ENCODE measurements at places on chromosomes 2 and 18. TPM values are rescaled to one million over a fixed set of nuclear protein-coding genes. Genes with fewer than 3 reads are reported as not detected.

GRCh38 chr2:8346706-8347430 lies 335.0 kb upstream of the ID2 start:
- H3K4me1 ChIP-seq = no peaks in the 10 kb centered on the region
- no peak overlapping the region for H3K4me3 ChIP-seq
- no peak overlapping the region for H3K27ac ChIP-seq
- no peak for DNase-seq
- H3K27me3 ChIP-seq = no peaks in the 10 kb centered on the region

MALL gene
- 203 TPM for total RNA-seq

GRCh38 chr2:21039979-21040467 lies 3.9 kb downstream of the APOB start:
- H3K27ac ChIP-seq = no peak overlapping the region
- H3K36me3 ChIP-seq = no peaks in the 10 kb centered on the region
- H3K27me3 ChIP-seq = no peaks in the 10 kb centered on the region
- H3K4me1 ChIP-seq = peaks cover 30% of the 10 kb centered on the region
- no peak for DNase-seq
- no peak overlapping the region for H3K4me3 ChIP-seq

- H3K4me3 ChIP-seq = no peak overlapping the region
- H3K27ac ChIP-seq = no peak overlapping the region
- no peaks in the 10 kb centered on the region for H3K27me3 ChIP-seq
- H3K36me3 ChIP-seq = no peaks in the 10 kb centered on the region
Observed at GRCh38 chr2:223122781-223123180, 70.8 kb downstream of the KCNE4 start.

- no peak overlapping the region for H3K4me3 ChIP-seq
- H3K4me1 ChIP-seq = peaks cover 51% of the 10 kb centered on the region
- H3K36me3 ChIP-seq = no peaks in the 10 kb centered on the region
Observed at GRCh38 chr2:96502891-96503636, 2.1 kb downstream of the NEURL3 start.

DNA sequence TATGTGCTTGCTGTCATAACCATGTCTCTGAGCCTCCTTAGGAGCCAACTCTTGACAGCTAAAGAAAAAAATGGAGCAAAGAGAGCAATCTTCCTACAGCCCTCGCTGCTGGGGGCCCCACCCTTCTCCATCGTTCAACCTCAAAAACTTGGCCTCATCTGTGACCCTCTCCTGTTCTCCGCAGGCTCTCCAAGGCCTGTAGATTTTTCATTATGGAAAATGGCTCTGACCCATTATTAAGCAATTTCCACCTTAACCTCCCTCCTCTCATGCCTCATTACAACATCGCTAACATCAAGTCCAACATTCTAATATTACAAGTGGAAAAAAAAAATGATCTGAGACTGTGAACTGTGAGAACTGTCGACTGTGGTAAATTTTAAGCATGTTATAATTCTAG lies 98.7 kb downstream of the SLC8A1 start:
- no peaks in the 10 kb centered on the region for H3K36me3 ChIP-seq
- H3K27ac ChIP-seq = peak overlapping the region; percentile 49

HOXD4 gene
- total RNA-seq = not detected

GRP gene
- total RNA-seq = not detected

SLC1A4 gene
- total RNA-seq = 10.3 TPM

GRCh38 chr2:73851274-73851673 lies 22.5 kb downstream of the STAMBP start:
- H3K4me1 ChIP-seq = no peaks in the 10 kb centered on the region
- no peaks in the 10 kb centered on the region for H3K27me3 ChIP-seq
- peaks cover 81% of the 10 kb centered on the region for H3K36me3 ChIP-seq
- no peak overlapping the region for H3K27ac ChIP-seq
- no peak overlapping the region for H3K4me3 ChIP-seq

DNA sequence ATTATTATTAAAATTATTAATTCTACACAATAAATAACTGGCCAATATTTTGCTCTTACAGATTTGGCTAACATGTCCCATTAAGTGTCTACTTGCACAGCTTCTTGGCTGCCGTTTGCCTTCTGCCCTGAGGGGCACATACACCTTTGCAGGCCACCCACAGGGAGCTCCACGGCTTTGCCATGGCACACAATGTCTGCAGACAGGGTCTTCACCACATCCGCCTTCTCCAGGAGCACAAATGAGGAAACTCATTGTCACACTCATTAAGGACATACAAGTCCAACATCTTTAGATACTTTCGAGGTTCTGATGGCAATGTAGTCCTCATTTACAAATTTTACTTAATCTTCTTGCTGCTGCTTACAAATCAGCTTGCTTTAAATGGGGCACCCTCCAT lies 45.6 kb downstream of the LONRF2 start:
- no peaks in the 10 kb centered on the region for H3K27me3 ChIP-seq
- no peak overlapping the region for H3K4me3 ChIP-seq
- no peaks in the 10 kb centered on the region for H3K36me3 ChIP-seq
- H3K27ac ChIP-seq = no peak overlapping the region
- no peak for DNase-seq

DNA sequence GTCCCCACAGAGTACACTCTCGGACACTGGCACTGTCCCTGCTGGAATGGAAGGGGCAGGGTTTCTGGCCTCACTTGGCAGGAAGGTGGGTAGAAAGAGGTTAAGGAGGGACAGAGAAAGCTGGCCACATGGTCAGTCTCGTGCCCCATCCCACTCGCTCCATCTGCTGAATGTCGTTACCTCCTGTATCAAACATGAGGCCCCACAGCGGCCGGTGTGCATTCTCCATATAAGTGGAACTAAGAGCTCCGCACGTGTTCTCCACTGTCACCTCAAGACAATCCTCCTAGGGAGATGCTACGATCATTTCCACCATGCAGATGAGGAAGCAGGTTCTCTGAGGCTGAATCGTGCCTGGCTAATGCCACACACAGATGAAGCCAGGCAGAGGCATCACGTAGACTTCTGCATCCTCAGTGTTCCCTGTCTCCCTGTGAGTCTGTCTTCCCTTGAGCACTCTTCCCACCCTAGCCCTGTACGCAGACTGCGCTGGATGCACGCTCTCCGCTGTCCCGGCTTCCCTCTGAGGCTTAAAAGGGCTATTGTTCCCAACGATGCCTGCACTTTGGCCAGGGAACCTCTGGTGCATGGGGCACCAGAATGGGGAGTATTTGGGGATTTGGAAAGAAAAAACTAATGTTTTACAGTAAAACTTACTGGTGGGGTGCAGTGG lies 35.1 kb downstream of the MAL start:
- no peaks in the 10 kb centered on the region for H3K4me1 ChIP-seq
- H3K36me3 ChIP-seq = no peaks in the 10 kb centered on the region
- no peak overlapping the region for H3K4me3 ChIP-seq
- no peak for DNase-seq
- no peak overlapping the region for H3K27ac ChIP-seq
- no peaks in the 10 kb centered on the region for H3K27me3 ChIP-seq

DNA sequence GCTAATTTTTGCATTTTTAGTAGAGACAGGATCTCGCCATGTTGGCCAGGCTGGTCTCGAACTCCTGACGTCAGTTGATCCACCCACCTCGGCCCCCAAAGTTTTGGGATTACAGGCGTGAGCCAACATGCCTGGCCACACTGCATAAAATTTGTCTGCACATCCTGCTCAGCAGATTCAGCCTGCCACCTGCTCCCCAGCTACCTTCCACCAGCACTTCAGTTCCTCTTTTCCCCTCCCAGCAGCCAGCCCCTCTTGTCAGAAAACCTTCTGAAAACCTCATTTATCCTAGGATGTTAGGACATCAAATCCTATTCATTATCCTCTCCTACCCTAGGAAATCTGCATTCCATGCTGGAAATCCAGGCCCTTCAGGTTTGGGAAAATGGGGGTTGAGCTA lies 99.4 kb upstream of the STPG4 start:
- no peak overlapping the region for H3K27ac ChIP-seq
- DNase-seq = no peak
- H3K4me3 ChIP-seq = no peak overlapping the region
- H3K4me1 ChIP-seq = no peaks in the 10 kb centered on the region
- no peaks in the 10 kb centered on the region for H3K36me3 ChIP-seq

SLC9A4 gene
- total RNA-seq = not detected

GRCh38 chr2:23449831-23450331 lies 64.9 kb downstream of the KLHL29 start:
- no peaks in the 10 kb centered on the region for H3K4me1 ChIP-seq
- H3K27ac ChIP-seq = no peak overlapping the region
- H3K4me3 ChIP-seq = no peak overlapping the region
- H3K27me3 ChIP-seq = no peaks in the 10 kb centered on the region

GRCh38 chr2:168992026-168992425 lies 39.1 kb downstream of the ABCB11 start:
- no peaks in the 10 kb centered on the region for H3K4me1 ChIP-seq
- no peak overlapping the region for H3K27ac ChIP-seq
- no peaks in the 10 kb centered on the region for H3K27me3 ChIP-seq
- no peak overlapping the region for H3K4me3 ChIP-seq
- H3K36me3 ChIP-seq = no peaks in the 10 kb centered on the region

BOLL gene
- total RNA-seq = not detected

DNA sequence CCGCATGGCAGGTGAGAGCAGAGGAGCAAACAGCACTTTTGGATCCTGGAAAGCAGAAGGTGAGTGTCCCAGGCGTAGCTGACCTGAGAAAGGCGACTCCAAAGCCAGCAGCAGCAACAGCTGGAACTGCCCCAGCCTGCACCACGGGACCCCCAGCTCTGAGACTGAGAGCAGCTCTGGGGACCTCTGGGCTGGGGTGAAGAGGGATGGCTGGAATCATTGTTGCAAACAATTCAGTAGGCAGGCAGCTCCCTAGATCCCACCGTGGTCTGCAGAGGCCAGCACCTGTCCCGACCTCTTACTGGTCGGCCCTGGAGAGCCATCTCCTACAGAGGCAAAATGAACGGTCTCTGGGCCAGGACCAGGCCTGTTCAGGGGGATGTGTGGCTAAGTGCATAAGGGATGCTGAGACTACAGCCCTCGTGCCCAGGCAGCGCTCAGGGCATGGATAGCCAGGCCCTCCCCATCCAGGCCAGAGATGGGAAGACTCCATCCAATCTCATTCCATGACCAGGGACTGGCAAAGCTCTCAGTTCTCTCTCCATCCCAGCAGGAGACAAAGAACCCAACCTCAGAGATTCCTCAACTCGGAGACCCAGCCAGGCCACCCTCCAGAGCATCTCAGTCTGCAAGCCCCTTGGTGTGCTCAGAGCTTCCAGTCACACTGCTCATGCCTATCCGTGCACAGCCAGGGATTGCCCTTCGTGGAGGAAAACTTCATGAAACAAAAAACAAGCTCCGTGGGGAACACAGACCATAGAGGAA lies 38.2 kb upstream of the ALPP start:
- no peaks in the 10 kb centered on the region for H3K27me3 ChIP-seq
- H3K4me1 ChIP-seq = no peaks in the 10 kb centered on the region
- DNase-seq = peak; percentile 14
- H3K36me3 ChIP-seq = peaks cover 19% of the 10 kb centered on the region
- H3K27ac ChIP-seq = no peak overlapping the region

DBI gene
- total RNA-seq = 60.8 TPM

- H3K27ac ChIP-seq = no peak overlapping the region
- H3K4me1 ChIP-seq = no peaks in the 10 kb centered on the region
- no peak overlapping the region for H3K4me3 ChIP-seq
- H3K27me3 ChIP-seq = no peaks in the 10 kb centered on the region
Observed at GRCh38 chr2:181231886-181232621, 225.1 kb upstream of the ITGA4 start.

- DNase-seq = no peak
- no peaks in the 10 kb centered on the region for H3K36me3 ChIP-seq
- no peak overlapping the region for H3K4me3 ChIP-seq
- H3K27ac ChIP-seq = no peak overlapping the region
- H3K27me3 ChIP-seq = no peaks in the 10 kb centered on the region
- H3K4me1 ChIP-seq = no peaks in the 10 kb centered on the region
Observed at GRCh38 chr2:164675027-164675426, 53.7 kb upstream of the GRB14 start.

DNA sequence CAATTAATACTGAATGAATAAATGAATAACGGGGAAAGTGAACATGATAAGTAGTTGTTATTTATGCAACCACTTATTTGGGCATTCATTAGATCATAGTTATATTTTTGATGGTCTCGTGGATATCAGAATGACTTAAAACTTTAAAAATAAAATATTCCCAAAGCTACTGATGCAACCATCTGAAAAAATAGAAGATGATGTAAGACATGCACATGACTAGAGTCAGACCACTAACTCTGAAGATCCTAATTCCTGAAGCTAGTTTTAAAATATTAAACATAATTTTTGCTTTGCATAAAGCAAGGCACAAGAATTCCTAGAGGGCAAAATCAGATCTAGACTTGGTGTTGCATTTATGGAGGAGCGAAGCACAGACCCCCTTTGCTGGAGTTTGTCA lies 616.1 kb downstream of the IRS1 start:
- H3K4me1 ChIP-seq = no peaks in the 10 kb centered on the region
- H3K27me3 ChIP-seq = no peaks in the 10 kb centered on the region
- no peaks in the 10 kb centered on the region for H3K36me3 ChIP-seq
- no peak overlapping the region for H3K27ac ChIP-seq

DNA sequence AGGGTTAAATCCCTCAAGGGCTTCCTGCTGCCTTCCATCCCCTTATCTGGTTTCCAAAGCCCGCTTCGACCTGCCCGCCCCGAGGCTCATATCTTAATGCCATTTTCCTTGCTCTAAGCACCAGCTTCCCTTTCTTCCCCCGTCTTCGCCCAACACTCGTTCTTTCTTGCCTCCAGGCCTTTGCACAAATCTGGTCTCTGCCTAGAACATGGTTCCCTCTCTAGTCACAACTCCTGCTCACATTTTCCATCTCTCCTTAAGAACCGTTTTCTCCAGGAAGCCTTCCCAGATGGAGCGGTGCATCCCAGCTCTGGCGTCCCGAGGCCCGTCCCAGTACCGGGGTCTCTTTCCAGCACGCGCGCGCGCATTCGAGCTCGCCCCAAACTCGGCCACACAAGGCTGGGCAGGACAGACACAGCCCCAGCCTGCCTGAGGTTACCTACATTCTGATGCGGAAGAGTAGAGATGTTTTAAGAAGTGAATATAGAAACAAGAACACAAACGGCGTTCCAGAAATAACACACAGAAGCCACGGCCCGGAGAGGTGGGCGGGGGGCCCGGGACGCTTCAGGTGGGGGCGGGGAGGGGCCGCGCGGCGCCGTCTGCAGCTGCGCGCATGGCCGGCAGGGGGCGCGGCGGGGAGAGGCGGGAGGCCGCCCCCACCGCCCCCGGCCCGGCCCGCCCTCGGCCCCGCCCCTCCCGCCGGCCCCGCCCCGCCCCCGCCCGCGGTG lies at the start of gene DGKD:
Gene DGKD (plus strand): TSS at position 726 of the 731 bp plus-strand sequence. CDS start 25 bp downstream, outside the sequence.
- peak within 1 kb of the TSS; percentile 84 for H3K4me3 ChIP-seq
- no peaks in the 10 kb centered on the region for H3K36me3 ChIP-seq
- H3K27ac ChIP-seq = peak within 1 kb of the TSS; percentile 46
- H3K4me1 ChIP-seq = peaks cover 27% of the 10 kb centered on the region

DNA sequence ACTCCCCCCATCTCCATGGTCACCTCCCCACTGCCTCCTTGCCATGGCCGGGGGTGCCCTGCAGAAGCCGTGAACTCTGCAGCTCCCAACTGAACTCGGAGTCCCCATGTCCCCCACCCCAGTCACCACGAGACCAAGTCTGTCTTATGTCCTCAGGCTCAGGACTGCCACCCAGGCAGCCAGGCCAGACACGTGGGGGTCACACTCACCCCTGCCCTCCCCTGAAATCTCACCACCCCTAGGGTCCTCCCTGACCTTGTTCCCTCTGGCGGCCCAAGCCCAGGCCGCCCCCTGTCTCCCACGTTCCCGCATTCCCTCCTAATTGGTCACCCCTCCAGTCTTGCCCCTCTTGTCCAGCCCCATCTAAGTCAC lies 11.0 kb downstream of the AQP12A start:
- DNase-seq = peak; percentile 55
- H3K4me1 ChIP-seq = no peaks in the 10 kb centered on the region
- H3K36me3 ChIP-seq = no peaks in the 10 kb centered on the region
- H3K27me3 ChIP-seq = peaks cover 4% of the 10 kb centered on the region
- H3K4me3 ChIP-seq = no peak overlapping the region

- H3K36me3 ChIP-seq = no peaks in the 10 kb centered on the region
- H3K4me3 ChIP-seq = no peak overlapping the region
- no peak for DNase-seq
- no peaks in the 10 kb centered on the region for H3K27me3 ChIP-seq
- H3K4me1 ChIP-seq = peaks cover 4% of the 10 kb centered on the region
- H3K27ac ChIP-seq = no peak overlapping the region
Observed at GRCh38 chr2:126723281-126723815, 67.4 kb downstream of the GYPC start.

Measured in upper lobe of left lung (tissue), 6 donors.